ENCODE measurements at places on chromosomes 5 and 9.

- DNase-seq: no peak
These were observed 179.9 kb downstream of the DTWD2 start for GRCh38 chr5:118808441-118808840.

DNA sequence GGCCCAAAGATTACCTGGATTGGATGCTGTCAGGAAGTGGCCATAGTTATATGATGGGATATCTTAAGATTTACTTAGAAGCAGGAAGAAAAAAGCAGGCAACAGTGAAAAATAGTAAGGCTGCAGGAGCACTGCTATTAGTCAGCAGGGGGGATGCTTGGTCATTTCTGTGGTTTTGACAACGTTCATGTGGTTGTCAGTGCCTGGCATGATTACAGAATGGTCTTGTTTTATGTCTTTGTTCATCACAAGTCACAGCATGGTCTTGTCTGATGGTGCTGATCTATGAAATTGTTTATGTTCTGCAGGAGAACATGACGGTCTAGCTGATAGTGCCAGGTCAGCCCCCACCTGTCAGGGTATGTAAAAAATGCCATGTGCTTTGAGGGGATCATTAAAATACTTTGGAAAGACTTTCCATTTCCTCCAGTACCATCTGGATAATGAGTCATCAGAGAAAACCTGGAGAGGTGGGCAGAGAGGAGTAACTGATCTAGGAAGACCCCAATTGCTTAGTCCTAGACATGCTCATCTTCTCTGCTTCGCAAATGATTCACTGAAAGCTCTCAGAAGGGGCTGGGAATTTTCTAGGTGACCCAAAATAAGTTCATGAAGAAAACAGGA is 48.5 kb downstream of the PLGRKT start:
- DNase-seq: no peak

DNA sequence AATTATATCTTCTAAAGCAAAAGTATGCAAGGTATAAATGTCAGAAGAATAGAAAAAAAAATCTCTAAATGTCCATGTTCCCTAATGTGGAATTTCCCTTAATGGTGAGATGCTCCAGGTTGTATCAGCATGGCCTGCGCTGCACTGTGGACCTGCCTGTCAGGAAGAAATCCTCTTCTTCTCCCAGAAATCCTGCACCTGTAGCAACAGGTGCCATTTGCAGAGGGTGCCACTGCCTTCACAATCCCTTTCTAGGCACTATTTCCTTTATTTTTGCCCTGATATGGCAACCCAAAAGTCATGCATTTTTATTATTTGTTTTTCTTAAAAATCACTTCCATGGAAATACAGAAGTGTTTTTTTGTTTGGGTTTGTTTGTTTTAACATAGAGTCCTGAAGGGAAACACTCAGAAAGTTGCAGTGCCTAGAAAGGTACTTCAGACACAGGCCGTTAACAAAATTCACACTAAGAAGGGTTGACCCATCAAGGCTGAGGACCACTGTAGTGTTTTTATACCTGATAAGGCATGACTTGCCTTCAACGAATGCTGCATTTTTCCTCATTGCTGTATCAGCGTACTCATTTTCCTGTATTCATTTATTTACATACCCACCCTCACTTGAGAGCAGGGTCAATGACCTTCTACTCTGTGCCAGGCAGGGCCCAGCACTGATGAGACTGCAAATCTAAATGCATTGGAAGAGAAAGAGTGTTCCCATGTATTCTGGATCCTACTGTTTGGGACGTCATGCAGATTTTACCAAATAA is 177.8 kb downstream of the SNX18 start:
- no peak for DNase-seq

DNA sequence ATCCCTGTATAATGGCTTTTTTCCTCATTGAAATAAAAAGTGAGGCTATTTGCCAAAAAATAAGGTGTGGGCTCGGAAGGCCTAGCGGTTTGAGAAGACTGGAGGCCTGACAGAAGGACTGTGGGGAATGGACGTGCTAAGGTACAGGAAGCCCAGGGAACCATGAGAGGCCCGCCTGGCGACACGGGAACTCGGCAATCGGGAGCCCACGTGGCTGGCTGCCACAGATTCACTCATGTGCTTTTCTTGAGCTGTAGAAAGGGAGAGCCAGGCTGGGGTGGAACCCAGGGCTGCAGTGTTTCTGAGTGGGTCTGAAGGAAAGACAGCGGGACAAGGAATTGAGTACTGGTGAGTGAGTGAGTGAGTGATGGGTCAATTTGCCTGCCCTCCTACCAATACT is 11.9 kb upstream of the DDX41 start:
- no peak for DNase-seq

DNA sequence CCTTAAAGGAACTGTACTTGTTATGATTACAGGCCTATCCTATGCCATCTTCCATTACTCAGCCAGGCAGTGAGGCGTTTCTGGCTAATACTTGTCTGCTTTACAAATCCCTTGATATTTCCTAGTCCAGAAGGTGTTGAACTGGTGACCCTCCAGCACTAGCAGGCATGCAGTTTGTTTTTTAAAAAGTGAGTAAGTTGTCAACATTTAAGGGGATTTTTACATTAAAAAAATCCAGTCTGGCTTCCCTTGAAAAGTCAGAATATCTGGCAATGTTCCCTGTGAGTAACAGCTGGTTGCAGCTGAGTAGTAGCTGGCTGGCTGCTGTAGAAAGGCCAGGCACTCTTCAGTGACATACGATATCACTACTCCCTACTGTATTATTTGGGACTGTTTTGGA is 21.8 kb downstream of the GRIN3A start:
- DNase-seq: no peak

All from mesendoderm (in vitro differentiated cells).